ENCODE measurements at places on chromosomes 12 and 14.
A peak's percentile ranks its signal among the peaks of the same experiment; 100 is the strongest.

- no peak for DNase-seq
These were observed 213.1 kb upstream of the RTL1 start for GRCh38 chr14:101116486-101117130.

GRCh38 chr12:93167841-93168492, 209.8 kb upstream of the NUDT4 start:
- DNase-seq = no peak

- DNase-seq = no peak
These were observed 37.1 kb downstream of the CMKLR1 start for GRCh38 chr12:108302016-108302402.

DNA sequence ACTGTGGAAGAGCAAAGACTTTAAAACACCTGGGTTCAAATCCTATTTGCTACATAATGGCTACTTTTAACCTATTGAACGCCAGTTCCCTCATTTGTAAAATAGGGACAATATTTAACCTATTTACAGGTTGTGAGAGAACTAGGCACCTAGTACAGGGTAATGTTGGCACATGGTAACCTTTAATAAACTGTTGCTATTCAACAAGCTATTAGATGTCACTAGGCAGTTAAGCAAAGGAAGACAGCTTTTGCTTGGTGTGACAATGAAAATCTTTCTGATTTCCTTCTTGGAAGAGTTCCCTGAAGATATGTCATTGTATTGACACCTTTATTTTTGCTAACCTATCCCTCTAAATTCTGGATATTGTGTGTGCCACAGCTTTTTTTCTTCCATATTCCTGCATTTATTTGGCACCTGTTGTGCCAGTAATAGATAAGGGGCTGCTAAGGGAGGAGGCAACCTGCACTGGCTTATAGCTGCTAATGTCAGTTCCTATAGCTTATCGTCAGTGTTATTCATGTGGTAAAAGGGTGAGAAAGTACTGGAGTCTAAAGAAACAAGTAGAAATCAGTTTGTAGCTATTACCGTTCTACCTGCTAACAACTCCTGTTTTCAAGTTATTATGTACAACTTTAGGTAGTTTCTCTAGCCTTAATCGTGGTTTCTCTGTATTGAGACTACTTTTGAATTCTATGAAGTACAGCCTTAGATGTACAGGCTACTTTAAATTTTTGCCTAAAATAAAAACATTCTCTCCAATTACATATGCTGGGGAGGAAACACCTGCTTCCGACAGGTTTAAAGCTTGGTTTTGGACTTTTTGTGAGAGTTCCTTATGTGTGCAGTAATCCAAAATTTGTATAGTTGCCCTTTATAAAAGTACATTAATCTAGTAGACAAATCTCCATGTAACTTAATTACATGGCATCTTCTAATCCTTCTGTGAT, 24.3 kb downstream of the HIF1A start:
- DNase-seq = no peak

GRCh38 chr12:96329545-96329944, 70.7 kb downstream of the CDK17 start:
- DNase-seq = no peak

DNA sequence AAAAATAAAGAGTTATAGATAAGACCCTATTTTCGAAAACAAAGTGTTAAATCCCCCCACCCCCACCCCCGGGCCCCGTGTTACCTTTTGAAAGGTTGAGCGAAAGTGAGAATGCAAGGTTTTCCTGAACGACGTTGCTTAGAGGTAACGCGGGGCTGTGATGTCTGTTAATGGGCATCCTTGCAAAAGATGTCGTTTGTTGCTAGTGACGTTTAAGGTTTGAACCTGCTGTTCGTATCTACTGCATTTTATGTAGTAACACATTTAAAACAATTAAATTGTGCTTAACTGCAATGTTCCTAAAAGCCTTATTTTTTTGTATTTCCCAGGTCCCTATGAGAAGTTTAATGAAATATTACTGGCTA, 1.2 kb downstream of the CPSF6 start:
- DNase-seq = peak; percentile 8

DNA sequence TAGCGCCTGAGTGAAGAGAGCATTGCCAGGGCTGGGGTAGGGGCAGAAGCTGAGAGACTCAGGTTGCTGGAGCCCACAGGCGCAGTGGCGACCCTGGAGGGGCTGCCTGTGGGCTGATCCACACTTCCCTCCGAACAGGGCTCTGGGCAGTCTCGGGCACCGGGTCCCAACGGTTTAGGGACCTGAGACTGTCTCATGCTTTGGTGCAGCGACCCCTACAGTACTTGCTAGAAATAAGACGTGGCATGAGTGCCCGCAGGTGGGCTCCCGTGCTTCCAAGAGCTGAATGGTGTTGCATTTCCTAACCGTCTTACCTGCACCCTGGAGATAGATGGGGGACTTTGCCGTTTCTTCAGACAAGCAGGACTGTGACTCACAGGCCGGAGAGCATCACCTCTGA, 57.4 kb downstream of the AACS start:
- no peak for DNase-seq

- DNase-seq = no peak
These were observed 124.8 kb downstream of the GLT1D1 start for GRCh38 chr12:128978067-128978466.

DNA sequence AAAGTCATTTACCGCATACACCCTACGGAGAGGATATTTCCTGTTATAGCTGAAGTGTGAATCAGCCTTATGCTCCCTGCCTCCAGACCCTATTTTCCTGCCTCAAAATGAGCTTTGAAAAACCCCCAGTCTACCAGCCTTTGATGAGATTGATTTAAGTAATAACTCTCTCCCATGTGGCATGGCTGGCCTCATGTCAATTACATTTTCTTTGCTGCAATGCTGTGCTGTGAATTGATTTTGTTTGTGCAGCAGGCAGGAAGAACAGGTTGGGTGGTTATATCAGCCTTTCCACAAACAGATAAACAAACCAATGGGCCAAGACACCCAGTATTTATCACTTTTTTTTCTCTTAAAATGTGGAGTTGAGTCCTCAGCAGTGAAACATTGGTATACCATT, 1105.5 kb upstream of the TMEM132C start:
- DNase-seq = no peak

DNA sequence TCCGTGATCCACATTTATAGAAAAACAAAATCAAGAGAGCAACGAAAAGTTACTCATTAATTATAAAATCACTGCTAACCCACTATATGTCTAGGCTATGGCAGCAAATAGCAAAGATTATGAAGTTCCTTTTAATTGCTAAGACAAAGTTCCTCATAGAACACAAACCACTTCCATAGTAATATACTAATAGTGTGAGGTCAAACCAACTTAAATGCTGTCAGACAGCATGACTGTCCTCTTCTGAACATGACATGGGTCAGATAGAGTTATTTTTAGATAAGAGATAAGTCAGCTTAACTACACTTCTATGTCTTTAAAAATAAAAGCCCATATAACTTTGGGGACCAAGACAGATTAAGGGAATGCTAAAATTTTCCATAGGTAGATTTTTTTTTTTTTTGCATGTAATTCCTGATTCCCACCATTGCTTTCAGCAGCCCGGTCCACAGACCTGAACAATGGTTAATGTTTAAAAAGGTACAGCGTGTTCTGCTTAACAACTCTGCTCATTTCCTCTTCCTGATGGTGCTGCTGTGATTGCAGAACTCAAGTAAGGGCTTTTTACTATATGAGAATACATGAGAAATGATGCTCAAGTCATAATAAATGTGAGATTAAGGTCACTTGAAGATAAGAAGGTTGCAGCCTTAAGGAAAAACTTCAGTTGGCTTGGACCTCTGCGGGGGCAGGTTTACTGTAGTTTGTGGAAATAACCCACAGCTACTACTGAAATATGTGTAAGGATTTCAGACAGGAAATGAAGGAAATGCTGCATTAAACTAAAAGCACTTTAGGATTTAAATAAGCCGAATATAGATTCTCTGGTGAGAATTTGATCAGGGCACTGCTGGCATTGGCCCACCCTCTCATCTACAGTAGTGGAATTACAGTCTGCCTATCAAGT, 37.7 kb upstream of the DUSP6 start:
- DNase-seq = no peak

GRCh38 chr12:66767536-66767935, 88.7 kb upstream of the GRIP1 start:
- no peak for DNase-seq

DNA sequence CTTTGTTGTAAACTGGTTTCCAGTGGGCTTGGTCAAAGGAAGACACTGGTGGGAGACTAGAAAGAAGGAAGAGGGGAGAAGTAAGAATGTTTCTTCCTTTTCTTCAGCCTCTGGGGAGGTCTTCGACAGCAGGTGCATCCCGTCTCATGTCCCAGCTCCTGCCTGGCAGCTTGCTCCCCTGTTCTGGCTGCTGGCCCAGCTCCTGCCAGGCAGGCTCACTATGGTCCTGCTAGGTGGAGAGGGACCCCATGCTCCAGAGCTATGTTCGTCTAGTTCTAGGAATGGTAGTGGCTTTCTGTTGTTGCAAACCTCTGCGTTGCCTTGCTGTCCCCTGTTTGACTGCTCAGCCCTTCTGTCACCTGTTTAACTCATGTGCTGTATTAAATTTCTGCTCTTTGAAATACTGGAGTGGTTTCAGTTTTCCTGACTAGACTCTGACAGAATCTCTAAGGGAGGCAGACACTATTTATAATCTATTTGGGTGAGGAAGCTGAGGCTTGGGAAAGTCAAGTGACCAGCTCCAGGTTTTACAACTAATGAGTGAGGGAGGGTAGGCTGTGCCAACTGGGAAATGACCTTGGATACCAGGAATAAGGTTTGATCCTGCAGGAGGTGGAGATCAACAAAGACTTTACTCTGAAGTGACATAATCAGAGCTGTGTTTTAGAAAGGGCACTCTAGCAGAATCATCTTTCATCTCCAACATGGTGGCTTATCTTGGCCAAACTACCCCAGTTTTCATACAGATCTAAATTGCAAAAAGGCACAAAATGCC, 94.7 kb upstream of the DDHD1 start:
- no peak for DNase-seq

DNA sequence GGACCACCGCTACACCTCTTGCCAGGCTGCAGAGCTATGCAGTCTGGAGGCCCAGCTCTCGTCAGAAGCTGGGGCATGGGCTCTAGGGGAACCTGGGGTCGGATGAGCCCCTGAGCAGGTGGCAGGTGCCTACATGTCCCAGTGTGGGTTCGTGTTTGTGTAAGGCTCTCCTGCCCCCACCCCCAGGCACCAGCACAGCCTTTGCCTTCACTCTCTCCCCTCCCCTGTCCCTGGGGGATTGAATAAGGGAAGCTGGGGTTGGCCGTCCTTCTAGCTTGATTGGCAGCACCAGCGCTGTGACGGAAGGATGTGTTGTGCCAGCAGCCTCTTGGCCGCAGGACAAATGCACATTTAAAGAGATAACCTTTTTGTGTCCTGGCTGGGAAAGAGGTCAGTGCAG, 34.8 kb upstream of the TSPAN9 start:
- no peak for DNase-seq

GRCh38 chr12:125187780-125188741, 122.8 kb downstream of the AACS start:
- DNase-seq = no peak

- no peak for DNase-seq
These were observed 29.0 kb downstream of the NCOR2 start for GRCh38 chr12:124538194-124539082.

DNA sequence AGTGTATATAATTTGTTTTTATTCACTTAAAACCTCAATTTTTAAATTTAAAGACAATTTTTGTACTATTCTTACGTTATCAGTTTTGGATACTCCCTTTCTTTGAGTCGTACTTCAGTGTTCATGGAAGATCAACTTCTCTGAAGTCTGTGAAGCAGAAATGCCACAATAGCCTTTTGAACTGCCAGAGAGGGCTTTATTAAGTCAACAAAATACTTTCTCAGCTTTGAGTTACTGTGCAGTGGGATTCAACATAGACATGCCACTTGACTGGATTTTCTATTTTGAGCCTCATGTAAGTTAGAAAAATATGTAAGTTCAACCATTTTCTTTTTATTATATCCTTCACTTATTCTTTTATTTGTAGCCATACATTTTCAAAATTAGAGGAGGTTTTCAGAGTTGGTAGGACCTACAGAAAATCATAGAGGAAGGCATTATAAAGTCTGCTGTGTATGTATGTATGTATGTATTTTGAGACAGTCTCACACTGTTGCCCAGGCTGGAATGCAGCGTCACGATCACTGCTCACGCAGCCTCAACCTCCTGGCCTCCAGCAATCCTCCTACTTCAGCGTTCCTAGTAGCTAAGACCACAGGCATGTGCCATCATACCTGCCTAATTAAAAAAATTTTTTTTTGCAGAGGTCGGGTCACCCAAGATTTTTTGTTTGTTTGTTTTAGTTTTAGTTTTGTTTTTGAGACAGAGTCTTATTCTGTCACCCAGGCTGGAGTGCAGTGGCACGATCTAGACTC, 31.3 kb upstream of the BCAT1 start:
- no peak for DNase-seq

DNA sequence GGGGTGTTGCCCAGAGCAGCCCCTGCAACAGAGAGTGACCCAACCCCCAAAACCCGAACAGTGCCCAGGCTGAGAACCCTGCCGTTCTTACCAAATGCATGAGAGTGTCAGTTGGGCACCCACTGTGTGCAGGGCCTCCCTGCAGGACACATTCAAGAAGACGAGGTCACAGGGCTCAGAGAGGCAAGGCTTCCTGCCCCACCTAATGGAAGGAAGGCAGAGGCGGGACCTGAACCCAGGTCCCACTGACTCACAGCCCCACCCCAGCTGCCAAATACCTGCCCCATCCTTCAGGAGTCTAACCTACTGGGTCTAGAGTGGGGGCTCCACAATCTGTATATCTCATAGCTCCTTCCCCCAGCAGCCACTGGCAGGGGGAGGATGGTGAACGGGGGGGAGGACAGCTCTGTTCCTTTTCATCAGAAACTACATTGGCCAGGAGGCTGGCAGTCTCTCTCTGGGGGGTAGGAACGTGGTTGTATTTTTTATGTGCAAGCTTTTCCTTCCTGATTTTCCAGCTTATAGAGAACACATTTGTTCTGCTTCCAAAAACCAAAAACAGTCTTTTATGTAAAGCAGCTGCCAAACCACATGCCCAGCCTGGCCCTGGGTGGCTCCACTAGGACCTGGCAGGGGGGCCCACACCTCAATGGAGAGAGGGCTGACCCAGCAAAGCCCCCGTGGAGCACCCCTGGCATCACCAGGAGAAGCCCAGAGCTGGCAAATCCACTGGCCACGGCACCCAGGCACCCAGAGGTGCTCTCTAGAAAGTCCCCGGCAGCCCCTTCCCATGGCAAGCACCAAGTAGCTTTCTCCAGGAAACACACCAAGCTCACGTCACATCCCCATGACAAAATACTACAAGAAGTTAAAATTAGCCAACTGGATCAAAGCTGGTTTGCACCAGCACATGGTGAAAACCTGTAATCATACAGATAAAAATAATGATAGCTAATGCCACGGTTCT, 17.0 kb downstream of the NCOR2 start:
- no peak for DNase-seq

GRCh38 chr12:3790642-3791041, 37.7 kb upstream of the CRACR2A start:
- no peak for DNase-seq

DNA sequence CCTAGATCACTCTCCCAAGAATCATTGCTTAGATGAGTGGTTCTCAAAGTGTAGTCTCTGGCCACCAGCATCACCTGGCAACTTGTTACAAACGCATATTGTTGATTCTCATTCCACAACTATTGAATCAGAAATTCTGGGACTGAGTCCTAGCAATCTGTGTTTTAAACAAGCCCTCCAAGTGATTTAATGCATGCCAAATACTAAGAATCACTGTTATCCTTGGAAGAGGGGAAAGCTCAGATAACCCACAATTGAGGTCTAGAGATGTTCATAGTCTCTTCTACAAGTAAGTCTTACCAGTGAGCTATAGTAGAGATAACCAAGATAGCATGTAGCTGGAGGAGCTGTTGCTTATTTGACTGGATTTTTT, 666.6 kb downstream of the DIO2 start:
- DNase-seq = no peak

All from stimulated activated CD4-positive, alpha-beta T cell treated with anti-CD3 and anti-CD28 coated beads, TNF-alpha, amount 100 ng/mL, for 4 hours (primary cell).